ENCODE measurements at places on chromosomes 1 and 21.

DNA sequence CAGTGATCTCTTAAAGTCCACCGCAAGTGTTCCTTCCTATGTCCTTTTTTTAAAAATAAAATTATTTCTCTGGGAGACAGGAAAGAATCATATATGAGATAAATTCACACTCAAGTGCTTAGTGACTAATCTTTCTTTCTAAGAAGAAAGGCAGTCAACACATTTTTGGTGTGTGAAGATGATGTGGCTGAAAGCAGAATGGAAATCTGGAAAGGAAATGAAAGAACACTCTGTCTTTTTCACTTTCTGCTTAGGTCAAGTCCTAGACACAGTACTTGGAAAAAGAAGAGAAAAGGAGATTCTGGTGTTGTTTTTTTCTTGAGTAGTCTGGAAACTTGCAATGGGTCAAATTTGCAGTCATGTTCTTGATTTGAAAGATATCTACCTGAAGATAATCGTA lies 45.5 kb upstream of the PRRX1 start:
- no peak for DNase-seq

GRCh38 chr1:219442611-219443061 lies 170.3 kb downstream of the ZC3H11B start:
- no peak for DNase-seq

DNA sequence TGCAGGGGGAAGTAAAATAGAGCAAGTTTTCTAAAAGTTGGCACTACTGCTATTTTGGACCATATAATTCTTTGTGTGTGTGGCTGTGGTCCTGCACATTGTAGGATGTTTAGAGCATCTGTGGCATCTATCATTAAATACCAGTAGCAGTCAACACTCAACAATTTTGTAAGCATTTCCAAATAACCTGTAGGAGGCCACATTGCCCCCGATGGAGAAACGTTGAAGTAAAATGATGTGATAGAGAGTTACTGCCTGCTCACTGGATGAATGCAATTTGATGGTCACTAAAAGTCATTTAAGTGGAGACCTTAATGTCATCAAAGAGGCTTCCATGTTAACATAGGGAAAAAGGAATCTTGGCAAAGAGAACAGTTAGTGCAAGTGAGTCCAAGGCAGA lies 560.8 kb downstream of the NEGR1 start:
- DNase-seq = no peak

- DNase-seq = no peak
Observed at GRCh38 chr1:221816899-221817298, 75.0 kb upstream of the DUSP10 start.

- no peak for DNase-seq
Observed at GRCh38 chr1:38938722-38939260, 2.8 kb downstream of the RHBDL2 start.

Measured in cortex of kidney (tissue), 1 donor.